Ureter (tissue), 1 donor: ENCODE measurements at places on chromosomes 6 and 20.

DNA sequence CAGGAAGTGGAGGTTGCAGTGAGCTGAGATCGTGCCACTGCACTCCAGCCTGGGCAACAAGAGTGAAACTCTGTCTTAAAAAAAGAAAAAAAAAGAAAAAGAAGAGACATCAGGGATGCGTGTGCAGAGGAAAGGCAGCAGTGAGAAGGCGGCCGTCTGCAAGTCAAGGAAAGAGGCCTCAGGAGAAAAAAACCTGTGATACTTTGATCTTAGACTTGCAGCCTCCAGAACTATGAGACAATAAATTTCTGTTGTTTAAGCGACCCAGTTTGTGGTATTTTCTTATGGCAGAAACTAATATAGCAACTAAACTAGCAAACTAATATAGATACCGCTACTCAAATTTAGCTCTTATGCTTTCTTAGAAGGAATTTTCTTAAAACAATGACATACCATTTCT is 36.1 kb downstream of the FGD2 start:
- no peak for DNase-seq

DNA sequence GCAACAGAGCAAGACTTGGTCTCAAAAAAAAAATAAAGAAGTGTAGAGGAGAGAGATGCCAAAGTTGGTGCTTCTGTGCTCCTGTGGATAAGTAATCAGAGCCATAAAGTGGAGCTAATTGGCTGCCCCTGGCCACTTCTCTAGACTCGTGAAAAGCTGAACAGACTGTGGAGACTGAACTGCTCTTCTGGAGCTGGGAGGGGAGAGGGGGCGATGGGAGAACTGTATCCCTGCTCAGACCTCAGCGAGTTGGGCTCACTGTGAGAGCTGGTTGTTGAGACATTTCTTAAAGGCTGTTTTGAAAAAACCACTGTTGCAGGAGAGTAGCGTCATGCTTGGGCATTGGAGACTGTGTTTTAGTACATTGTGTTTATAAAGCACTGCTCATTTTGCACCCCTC is 125.7 kb downstream of the TCP11 start:
- DNase-seq: no peak

- no peak for DNase-seq
Observed at GRCh38 chr6:44262467-44263353, 2.6 kb downstream of the NFKBIE start.

- no peak for DNase-seq
Observed at GRCh38 chr6:130826442-130827246, 562 bp upstream of the SMLR1 start.

GRCh38 chr20:10047427-10047826 is 12.6 kb downstream of the ANKEF1 start:
- no peak for DNase-seq
